ENCODE measurements at places on chromosomes 11 and 22.

- no peak for DNase-seq
These were observed 173.7 kb downstream of the MN1 start for GRCh38 chr22:27627901-27628300.

GRCh38 chr11:35598254-35599125 lies 19.8 kb upstream of the FJX1 start:
- DNase-seq: no peak

GRCh38 chr11:93591247-93591898 lies 48.2 kb upstream of the SMCO4 start:
- DNase-seq: no peak

DNA sequence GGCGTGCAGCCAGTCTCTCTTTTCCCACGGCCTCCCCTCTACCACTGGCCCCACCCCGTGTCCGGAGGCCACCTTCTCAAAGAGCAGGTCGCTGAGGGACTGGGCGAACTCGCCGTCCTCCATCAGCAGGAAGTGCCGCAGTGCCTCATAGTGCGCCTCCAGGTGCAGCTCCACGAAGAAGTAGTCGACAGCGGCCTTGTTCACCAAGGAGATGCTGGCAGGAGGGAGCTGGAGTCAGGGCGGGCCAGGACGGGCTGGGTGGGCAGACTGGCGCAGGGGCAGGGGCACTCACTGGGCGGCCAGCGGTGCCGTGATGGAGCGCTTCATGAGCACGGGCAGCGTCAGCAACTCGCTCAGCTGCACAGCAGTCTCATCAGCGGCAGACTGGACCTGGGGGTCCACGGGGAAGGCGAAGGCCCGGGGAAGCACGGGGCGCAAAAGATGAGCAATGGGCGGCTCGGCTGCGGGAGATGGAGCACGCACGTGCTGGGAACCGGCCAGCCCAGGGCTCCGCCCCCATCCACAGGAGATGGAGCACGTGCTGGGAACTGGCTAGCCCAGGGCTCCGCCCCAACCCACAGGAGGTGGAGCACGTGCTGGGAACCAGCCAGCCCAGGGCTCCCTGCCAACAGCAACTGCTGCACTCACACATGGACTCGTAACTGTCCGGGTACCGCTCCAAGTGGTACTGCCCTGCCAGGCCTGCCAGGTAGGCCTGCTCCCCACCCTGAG lies 18.4 kb downstream of the SELENOO start:
- no peak for DNase-seq

- no peak for DNase-seq
These were observed 355.9 kb upstream of the RAG2 start for GRCh38 chr11:36953976-36954375.

- no peak for DNase-seq
These were observed 489.4 kb downstream of the KCNA4 start for GRCh38 chr11:29527391-29527936.

GRCh38 chr22:36644333-36644757 lies 59.2 kb downstream of the CACNG2 start:
- DNase-seq: no peak

DNA sequence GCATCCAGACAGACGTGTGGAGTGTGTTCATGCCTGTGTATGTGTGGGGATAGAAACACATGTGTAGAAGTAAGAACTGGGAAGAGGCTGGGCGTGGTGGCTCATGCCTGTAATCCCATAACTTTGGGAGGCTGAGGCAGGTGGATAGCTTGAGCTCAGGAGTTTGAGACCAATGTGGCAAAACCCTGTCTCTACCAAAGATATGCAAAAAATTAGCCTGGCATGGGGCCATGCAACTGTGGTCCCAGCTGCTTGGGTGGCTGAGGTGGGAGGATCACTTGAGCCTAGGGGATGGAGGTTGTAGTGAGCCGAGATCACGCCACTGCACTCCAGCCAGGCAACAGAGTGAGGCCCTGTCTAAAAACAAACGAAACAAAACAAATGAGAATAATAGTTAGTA lies 1166.6 kb downstream of the TBC1D22A start:
- DNase-seq: no peak

- no peak for DNase-seq
These were observed 34.1 kb downstream of the LIF start for GRCh38 chr22:30212363-30212995.

DNA sequence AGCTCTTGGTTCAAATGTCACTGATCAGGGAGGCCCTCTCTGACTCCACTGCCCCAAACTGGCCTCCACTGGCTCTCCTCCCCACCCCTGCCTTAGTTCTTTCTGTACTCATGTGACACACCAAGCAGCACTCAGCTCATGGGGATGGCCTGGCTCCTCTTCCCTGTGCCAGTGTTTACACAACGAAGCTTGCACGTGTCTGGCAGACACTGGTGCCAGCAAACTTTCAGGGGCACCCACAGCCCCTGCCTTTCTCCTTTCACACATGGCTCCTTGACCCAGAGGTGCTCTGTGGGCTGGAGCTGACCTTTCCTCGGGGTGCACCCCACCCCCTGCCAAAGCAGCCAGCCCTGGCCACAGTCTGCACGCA lies 37.6 kb upstream of the PARVG start:
- no peak for DNase-seq

DNA sequence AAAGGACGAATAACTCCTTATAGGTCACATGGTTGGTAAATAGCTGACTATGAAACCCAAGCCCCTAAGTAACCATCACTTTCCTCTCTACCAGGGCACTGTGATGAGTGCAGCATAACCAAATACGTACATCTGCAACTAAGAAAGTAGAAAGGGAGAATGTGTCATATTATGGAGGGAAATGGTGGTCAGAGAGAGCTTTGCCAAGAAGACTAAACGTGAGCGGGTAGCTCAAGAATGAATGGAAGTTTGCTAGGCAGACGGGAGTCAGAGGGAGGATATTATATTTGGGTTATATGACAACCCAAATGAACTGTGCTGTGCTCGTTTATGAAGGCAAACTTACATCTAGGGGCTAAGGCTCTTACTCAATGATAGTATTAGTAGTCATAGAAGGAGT lies 537.3 kb downstream of the OPCML start:
- DNase-seq: no peak

- DNase-seq: no peak
These were observed 30.3 kb upstream of the PRDM10 start for GRCh38 chr11:130032931-130033330.

- DNase-seq: no peak
These were observed 6.9 kb upstream of the P4HA3 start for GRCh38 chr11:74318241-74318932.

GRCh38 chr11:35420371-35420770 lies 1.0 kb upstream of the SLC1A2 start:
- DNase-seq: no peak

- DNase-seq: no peak
These were observed 485.1 kb downstream of the OPCML start for GRCh38 chr11:133047036-133047770.

- DNase-seq: no peak
These were observed 65.1 kb downstream of the CLMP start for GRCh38 chr11:123129920-123130319.

DNA sequence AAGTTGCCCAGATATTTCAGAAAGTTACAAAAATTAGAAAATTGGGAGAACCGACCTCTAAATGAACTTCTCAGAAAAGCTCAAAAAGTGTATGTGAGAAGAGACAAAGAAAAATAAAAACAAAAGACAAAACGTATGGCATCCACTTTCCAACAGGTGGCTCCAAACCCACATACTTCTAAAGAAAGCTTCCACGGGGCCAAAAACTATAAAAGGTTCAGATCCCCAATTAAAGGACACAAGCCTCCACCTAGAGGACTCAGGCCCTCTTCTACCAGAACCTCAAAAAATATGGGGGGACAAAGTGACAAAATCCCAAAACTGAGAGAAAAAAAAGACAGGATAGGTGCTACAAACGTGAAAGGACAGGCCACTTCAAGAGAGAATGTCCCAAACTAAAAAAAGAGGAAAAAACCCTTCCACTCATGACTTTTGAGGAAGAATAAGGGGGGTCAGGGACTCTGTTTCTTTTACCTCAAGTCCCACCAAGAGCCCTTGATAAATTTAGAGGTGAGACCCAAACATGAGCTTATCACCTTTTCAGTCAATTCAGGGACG lies 8.8 kb downstream of the SCGB2A1 start:
- DNase-seq: no peak

DNA sequence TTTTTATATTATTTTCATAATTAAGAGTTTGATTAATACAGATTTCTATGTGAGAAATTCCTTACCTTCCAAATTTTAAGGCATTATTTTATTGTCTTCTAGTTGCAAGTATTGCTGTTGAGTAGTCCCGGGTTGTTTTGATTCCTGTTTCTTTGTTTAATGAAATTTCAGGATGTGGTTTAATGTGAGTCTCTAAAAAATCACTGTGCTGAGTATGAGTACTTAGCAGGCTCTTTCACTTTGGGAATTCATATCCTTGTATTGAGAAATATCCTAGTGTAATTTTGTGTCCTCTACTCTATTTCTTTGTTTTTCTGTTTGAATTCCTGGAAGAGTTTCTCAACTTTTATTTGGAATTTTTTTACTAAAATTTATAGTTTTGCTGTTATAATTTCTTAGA lies 113.2 kb downstream of the TMEM135 start:
- DNase-seq: no peak

- no peak for DNase-seq
These were observed 85.9 kb upstream of the MYOD1 start for GRCh38 chr11:17633279-17633986.

- no peak for DNase-seq
These were observed 48.5 kb upstream of the PRODH start for GRCh38 chr22:18984564-18984963.

- no peak for DNase-seq
These were observed 49.1 kb downstream of the ADAMTS8 start for GRCh38 chr11:130379276-130379675.

GRCh38 chr11:5504403-5504921 lies 5.3 kb downstream of the UBQLN3 start:
- no peak for DNase-seq

- no peak for DNase-seq
These were observed 92.9 kb downstream of the FBXO7 start for GRCh38 chr22:32567544-32567943.

GRCh38 chr22:23098718-23099530 lies 28.6 kb downstream of the GNAZ start:
- DNase-seq: no peak

GRCh38 chr11:94738746-94739145 lies 29.4 kb upstream of the AMOTL1 start:
- DNase-seq: no peak

- DNase-seq: peak; percentile 33
These were observed 203.0 kb upstream of the SORL1-AS1 start for GRCh38 chr11:121655537-121656327.

DNA sequence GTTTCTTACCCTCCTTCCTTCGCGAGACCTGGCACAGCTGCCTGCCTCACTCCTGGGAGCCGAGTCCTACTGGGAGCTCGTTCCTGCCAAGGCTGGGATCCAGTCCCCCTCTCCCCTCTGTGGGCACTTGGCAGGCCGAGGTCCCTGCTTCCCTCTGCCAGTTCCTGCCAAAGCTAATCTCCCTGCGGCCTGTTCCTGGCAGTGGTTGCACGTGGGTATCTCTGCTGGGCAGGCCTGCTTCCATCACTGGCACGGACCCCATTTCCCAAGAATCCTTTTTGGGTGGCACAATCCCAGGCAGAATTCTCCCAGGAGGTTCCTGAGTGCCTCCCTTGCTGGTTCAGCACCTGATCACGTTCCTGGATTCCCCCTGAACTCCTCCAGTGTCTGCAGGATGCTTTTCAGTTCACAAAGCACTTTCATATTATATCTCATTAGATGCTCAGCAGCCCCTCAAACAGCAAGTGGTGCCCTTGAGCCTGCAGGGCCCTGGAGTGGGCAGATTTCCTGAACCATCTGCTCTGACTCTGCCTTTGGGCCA lies 96.5 kb downstream of the RRM1 start:
- no peak for DNase-seq

DNA sequence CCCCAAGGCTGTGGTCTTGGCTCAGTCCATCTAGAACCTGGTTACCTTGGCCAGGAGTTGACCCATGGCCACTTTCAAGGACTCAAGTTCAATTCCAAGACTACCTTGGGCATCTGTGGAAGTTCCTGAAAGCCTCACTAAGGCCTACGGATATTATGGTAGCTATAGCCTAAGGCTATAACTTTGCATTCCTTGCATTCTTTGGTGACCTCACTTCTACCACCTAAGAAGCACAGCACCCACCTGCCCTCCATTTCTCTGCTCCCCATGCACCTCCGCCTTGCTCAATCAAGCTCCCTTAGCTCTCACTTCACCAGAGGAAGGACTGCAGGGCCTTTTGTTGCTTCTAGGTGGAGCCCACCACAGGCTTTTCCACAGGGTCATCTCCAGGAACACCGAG lies 50.3 kb upstream of the GALNT18 start:
- DNase-seq: no peak

GRCh38 chr11:45663486-45664375 lies 1.7 kb downstream of the CHST1 start:
- DNase-seq: no peak

- DNase-seq: no peak
These were observed 1584.3 kb upstream of the RAG2 start for GRCh38 chr11:38182126-38182866.
